ELF-1 (cell line): ENCODE measurements at places on chromosomes 6 and 20.

DNA sequence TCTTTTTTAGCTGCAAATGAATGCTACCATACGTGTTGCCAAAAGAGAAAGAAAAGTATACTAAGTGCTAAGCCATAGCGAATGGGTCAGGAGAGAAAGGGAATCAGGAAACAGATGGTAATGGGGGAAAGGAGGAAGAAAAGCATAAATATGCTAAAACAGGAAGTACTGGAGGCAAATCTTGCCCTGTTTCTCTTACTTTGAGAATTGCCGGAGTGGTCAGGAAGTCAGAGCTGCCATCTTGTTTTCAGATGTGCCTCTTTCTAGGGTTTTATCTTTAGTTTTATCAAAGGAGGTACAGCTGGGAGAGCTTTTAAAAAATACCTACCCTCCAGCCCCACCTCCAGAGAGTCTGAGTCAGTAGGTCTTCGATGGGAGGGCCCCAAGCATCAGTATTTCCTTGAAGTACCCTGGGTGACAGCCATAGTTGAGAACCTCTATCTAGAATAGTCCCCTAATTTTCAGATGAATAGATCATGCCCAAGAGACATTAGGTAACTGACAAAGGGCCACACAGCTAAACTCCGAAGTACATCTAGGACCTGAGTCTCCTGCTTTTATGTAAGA lies 193.3 kb downstream of the CLIC5 start:
- DNase-seq, result no peak

- no peak for DNase-seq
Observed at GRCh38 chr6:150567823-150568383, 31.8 kb upstream of the PLEKHG1 start.

DNA sequence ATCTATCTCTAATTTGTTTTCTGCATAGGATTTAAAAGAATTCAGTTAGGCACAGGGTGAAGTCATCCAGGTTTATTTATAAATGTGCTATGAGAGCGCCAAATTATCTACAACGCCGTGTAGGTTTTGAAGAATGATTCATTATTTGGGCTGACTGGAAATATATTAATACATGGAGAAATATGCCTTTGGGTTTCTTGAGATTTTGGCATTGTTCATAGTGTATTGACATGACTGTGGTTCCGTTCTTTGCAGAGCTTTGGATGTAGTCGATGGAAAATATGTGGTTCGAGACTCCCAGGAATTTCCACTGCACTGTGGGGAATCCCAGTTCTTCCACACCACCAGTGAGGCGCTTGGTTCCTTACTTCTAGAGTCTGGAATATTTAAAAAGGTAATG lies 90.9 kb downstream of the CRYBG1 start:
- DNase-seq, result no peak

GRCh38 chr20:58492074-58492718 lies 23.0 kb downstream of the APCDD1L start:
- no peak for DNase-seq

GRCh38 chr20:9916761-9917160 lies 77.9 kb upstream of the PAK5 start:
- no peak for DNase-seq

DNA sequence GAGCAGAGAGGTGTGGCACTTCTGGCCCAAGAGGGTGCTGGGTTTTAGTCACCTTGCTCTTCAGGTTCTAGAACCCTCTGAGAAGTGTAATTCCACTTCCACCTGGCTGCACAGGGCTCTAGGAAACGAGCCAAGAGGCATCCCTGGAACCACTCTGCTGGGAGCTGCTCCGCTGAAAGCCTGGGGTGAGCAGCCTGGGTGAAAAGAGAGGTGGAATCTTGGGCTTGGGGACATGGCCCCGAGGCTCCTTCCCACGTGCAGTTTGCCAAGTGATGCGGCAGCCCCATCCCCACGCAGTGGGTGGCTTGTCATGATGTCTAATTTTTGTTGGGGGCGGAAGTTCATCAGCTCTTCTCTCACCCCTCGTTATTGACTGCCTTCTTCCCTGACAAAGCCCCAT lies 32.8 kb downstream of the PPP1R16B start:
- no peak for DNase-seq

DNA sequence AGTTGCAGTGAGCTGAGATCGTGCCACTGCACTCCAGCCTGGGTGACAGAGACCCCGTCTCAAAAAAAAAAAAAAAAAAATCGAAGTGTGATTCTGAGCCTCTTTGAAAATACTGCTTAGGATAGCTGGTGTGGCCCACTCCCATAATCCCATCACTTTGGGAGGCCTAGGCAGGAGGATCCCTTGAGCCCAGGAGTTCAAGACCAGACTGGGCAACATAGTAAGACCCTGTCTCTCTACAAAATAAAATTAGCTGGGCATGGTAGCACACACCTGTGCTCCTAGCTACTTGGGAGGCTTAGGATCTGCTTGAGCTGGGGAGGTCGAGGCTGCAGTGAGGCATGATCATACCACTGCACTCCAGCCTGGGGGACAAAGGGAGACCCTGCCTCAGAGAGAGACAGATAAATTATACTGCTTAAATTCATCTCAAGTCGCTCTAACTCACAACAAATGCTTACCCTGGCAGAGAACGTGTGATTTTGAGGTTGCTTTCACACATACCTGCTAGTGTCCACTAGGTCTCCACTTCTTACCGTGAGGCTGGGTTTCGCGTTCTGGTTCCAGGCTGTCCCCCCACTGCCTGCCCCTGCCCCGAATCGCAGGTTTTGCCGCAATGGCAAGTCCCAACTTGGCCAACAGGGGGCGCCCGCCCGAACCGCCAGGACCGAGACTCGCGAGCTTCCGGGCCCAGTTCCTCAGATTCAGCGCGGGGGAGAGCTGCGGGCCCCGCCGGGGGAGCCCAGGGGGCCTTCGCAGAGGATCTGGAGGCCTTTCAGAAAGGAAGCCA lies 12.3 kb upstream of the TMC2 start:
- DNase-seq, result peak; percentile 92

DNA sequence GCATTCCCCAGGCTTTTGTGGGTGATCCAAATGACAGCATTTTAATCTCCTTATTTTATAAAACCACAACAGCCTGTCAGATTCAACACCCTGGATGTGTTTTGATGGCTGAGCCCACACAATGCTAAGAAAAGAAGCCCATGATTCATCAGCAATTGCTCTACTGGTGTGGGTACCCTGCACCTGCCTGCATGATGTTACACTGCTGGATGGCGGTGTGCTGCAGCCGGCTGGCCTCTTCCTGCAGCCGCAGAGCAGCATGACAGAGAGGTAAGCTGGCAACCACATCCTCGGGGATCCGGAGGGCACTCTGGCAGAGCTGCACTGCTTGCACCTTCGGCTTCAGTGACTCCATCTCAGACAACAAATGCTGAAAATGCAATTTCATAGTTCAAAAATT lies 327.5 kb downstream of the SYNE1 start:
- no peak for DNase-seq

DNA sequence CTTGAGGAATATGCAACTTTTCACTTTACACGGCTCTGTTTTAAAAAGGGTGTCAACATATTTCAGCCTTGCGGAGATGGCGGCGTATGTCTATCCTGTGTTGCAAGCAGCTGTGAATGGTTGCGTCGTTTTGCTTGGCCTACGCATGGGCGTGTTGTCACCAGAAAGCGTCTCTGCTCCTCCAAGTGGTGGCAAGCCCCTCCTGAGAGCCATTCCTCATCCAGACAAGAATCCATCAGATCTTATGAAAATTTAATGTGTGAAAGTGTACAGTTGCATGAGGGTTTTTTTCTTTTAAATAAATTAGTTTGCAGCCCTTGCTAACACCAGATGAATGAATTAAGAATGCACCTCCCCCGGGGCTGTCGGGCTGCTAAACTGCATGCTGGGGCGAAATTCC lies 114.4 kb downstream of the PHACTR3 start:
- no peak for DNase-seq

DNA sequence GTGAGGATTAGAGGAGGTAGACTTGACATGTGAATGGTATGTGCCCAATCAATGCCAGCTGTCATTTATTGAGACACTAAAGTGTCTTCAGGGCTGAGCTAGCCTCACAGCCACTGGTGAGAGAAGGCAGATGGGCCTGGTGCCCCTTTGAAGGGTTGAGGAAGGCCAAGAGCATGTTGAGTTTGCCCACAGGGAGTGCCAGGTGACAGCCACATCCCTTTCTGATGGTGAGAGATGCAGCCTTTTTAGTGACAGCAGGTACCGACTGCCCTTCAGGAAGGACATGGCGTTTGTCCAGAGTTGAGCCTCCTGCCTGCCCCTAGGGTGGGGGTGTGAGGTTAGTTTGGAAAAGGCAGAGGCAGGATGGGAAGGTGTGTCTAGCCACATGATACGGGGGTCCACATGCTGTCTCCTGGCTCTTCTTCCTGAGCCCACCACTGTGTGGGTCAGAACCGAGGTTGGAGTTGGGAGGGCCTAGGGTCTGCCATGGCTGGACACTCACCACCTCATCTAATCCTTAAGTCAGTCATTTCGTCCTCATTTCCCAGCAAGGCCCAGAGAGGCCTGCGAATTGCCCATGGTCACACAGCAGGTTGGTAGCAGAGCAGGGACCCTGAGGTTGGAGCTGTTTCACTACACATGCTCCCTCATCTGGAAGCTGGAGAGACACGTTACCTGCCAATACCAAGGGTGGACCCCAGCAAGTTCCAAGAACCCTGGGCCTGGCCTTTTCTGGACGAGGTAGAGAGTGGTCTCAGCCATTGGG lies 32.5 kb downstream of the SPDEF start:
- no peak for DNase-seq

DNA sequence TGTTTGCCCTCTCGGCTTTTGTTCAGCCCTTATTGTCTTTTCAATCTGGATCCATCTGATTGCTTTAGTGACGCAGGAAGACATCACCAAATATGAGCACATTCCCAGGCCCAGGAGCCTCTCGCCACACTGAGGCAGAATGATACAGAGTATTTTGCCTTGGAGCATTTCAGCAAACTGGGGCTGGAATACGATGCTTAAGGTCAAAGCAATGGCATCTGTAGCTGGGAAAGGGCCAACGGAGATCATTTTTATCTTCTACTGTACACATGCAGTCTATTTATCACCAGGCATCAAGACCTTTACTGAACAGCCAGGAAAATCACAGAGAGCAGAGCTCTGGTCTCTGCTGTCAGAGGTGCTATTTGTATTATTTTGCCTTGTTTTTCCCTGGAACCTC lies 655.3 kb downstream of the RNF144B start:
- no peak for DNase-seq

GRCh38 chr6:122445274-122445673 lies 26.3 kb downstream of the SERINC1 start:
- DNase-seq, result no peak

GRCh38 chr6:81842254-81842653 lies 89.8 kb upstream of the TENT5A start:
- DNase-seq, result no peak

GRCh38 chr6:149179431-149179830 lies 138.1 kb upstream of the TAB2 start:
- DNase-seq, result no peak

DNA sequence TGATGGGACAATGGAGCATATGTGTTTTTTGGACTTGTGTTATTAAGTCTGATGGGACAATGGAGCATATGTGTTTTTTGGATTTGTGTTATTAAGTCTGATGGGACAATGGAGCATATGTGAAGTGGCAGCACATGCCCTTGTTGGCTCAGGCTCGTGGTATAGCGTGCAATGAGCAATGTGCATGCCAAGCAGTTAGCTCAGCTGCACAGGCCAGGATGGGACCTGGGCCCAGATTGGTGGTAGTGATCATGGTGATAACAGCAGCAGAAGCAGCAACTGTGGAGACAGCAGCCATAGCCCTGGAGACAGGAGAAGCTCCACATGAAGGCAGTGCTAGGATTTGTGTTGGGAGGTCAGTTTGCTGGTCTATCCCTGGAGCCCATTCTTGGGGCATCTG lies 61.1 kb downstream of the IL20RA start:
- DNase-seq, result no peak

GRCh38 chr6:83114164-83114563 lies 46.7 kb downstream of the DOP1A start:
- DNase-seq, result no peak

DNA sequence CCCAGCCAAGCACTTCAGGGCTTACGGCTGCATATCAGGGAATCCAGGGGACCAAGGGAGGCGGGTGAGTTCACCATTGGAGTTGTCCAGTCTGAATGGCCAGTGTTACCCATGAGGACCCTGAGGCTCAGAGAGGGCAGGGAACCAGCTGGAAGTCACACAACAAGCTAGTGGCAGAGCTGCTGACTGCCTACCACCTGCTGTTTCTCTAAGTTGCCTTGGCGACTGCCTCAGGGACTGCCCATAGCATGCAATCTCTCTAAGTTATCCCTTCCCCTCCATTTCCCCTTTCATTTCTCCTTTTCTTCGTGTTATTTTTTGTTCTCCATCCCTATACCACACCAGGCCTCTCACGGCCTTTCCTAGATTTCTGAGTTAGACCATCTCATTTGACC lies 71.8 kb upstream of the SIRPA start:
- DNase-seq, result no peak

GRCh38 chr6:73134588-73134987 lies 90.7 kb downstream of the KHDC1L start:
- peak; percentile 85 for DNase-seq

GRCh38 chr6:26199773-26200764 lies 112.8 kb downstream of the HFE start:
- DNase-seq, result no peak

GRCh38 chr6:43268355-43268700 lies 25.0 kb downstream of the TTBK1 start:
- DNase-seq, result no peak

- no peak for DNase-seq
Observed at GRCh38 chr6:15147827-15148226, 98.0 kb upstream of the JARID2 start.

- peak; percentile 67 for DNase-seq
Observed at GRCh38 chr20:1171461-1172093, 13.2 kb downstream of the TMEM74B start.

DNA sequence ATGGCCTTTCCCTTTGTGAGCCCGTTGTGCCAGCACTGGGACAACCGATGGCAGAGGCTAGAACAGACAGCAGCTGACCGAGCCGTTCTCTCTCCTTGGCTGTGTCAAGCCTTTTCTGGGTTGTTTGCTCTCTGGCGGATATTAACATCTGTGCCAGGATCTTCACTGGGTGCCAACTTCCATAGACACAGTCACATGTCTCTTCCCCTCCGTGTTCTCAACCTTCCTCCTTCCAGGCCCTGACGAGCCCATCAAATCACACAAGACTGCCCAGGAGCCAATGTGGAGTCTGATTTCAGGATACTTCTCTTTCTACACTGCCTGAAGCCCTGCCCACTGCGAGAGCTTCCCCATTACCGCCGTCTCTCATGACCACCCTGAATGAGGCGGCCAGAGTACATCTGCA lies 111.0 kb upstream of the RALGAPA2 start:
- DNase-seq, result no peak

DNA sequence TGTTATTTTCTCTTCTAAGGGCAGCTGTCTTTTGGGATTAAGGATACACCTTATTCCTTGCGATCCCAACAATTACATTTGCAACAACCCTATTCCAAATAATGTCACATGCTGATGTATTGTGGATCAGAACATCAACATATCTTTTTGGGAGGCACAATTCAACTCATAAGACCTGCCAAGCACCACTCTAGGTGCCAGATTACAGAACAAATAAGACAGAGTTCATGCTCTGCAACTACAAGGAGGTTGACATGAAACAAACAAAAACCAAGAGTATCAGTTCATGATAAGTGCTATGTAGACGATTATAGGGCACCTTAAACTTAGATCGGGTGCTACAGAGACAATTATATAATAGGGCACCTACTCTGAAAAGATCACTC lies 203.2 kb upstream of the SGK1 start:
- no peak for DNase-seq
